ENCODE measurements at places on chromosomes 2 and 18. TPM values are rescaled to one million over a fixed set of nuclear protein-coding genes. Genes with fewer than 3 reads are reported as not detected.

Gene IL36A
- total RNA-seq: not detected

Gene ARID5A
- total RNA-seq: 8.9 TPM

Gene COX7A2L
- 41.9 TPM for total RNA-seq

Gene CIDEA
- total RNA-seq: not detected

Gene LCT
- total RNA-seq: not detected

Gene SLC4A1AP
- total RNA-seq: 15.6 TPM
